Iris pigment epithelial cell (primary cell): ENCODE measurements at places on chromosomes 13 and 19.

GRCh38 chr13:32746474-32746873 is 160.2 kb downstream of the PDS5B start:
- DNase-seq = peak; percentile 71

DNA sequence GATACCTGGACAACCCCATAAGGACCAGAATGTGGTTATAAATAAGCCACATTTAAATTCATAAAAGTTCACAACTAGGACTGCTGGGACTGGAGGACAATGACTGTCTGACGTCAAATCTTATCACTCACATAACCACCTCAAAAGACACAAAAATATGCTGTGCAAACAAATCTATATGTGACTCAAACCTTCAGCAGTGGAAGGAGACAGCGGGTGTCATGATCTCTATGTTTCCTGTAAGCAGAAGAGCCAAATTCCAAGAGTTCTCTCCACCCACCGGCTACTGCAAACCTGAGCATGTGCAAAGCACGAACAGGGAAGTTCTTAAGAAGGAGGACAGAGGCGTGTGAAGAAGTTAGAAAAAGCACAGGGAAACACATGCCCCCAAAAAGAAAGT is 113.2 kb downstream of the MYCBP2 start:
- DNase-seq = peak; percentile 87

DNA sequence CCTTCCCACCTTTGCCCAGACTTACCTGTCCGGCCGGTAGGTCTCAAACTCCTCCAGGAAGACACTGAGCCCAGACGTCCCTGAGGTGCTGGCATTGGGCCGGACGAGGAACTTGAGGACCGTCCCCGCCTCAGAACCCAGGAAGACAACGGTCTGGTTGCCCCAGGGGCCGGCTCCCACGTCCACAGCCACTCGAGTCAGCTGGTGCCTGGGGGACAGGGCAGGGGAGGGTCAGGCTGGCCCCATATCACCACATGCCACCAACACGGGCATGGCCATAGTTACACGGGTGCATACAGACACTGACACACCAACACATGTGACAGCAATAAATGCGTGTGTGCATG is 8.4 kb upstream of the LRG1 start:
- no peak for DNase-seq

DNA sequence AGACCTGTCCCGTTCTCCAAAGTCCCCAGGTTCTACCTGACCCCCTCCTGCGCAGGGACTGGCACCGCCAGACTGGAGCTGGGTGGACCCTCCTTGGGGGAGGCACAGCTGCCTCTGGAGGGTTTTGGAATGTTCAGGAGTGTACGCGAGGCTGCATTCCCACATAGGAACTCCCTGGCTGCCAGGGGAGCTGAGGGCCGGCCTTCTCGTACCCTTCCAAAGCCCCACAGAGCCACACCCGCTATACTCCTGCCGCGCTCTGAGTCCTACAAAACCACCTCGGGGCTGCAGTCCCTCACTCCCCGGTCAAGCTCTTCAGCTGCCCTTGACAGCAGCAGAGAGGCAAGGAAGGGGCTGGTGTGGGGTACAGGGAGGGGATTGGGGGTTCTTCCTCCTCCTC is 484 bp upstream of the MUC16 start:
- DNase-seq = no peak

DNA sequence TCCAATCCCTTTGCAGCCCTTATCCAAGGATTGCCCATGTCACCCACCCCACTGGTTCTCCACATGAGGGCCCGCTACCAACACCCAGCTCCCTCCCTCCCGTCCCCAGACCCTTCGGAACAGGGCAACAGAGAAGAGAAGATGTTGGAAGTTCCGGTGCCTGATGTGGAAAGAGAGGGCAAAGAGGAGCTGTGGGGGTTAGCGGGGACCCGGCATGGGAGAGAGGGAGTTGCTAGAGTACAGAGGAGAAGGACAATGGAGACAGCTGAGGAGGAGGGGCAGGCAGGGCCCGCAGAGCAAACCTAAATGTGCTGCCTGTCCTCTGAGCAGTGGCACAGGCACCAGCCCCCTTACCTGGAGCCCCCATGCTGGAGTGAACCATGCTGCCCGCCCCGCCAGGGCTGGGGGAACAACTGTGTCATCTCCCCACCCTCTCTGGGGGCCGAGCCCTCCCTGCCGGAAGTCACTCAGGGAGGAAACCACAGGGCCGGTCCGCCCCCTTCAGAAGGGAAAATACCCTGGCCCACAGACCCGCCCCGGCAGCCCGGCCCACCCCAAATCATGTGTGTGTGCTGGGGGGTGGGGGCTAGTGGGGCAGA is at the start of gene POU2F2:
TSS of gene POU2F2 (minus strand) at position 417 of the 599 bp plus-strand sequence. CDS start at position 382, 35 bp downstream.
- no peak for DNase-seq
